Psoas muscle (tissue), 8 donors: ENCODE measurements at places on chromosomes 11 and 22. TPM values are rescaled to one million over a fixed set of nuclear protein-coding genes. Genes with fewer than 3 reads are reported as not detected.

- DNase-seq, result no peak
Measured at GRCh38 chr11:10324474-10324873, 19.6 kb downstream of the ADM start.

DNA sequence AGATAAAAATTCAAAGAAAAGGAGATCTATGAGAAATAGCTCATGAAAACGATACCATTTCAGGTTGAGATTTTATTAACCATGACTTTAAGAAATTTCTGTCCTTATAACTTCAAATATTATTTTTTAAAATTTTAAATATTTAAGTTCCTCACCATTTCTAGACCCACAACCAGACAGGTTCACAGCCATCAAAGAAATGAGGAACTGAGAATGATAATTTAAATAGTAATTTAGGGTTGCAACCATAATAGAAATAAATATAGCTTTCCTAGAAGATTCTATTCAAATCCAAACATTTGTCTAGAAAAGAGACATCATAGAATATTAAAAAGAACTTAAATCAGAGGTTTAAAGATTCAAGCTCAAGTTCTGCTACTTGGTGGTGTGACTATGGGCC is 5.9 kb upstream of the VWA5A start:
- DNase-seq, result no peak

GRCh38 chr22:49076300-49077035 is 751.2 kb downstream of the BRD1 start:
- no peak for DNase-seq

GRCh38 chr11:116219171-116219635 is 553.6 kb downstream of the BUD13 start:
- no peak for DNase-seq

GRCh38 chr22:44954149-44954548 is 55.7 kb downstream of the PHF21B start:
- no peak for DNase-seq

DNA sequence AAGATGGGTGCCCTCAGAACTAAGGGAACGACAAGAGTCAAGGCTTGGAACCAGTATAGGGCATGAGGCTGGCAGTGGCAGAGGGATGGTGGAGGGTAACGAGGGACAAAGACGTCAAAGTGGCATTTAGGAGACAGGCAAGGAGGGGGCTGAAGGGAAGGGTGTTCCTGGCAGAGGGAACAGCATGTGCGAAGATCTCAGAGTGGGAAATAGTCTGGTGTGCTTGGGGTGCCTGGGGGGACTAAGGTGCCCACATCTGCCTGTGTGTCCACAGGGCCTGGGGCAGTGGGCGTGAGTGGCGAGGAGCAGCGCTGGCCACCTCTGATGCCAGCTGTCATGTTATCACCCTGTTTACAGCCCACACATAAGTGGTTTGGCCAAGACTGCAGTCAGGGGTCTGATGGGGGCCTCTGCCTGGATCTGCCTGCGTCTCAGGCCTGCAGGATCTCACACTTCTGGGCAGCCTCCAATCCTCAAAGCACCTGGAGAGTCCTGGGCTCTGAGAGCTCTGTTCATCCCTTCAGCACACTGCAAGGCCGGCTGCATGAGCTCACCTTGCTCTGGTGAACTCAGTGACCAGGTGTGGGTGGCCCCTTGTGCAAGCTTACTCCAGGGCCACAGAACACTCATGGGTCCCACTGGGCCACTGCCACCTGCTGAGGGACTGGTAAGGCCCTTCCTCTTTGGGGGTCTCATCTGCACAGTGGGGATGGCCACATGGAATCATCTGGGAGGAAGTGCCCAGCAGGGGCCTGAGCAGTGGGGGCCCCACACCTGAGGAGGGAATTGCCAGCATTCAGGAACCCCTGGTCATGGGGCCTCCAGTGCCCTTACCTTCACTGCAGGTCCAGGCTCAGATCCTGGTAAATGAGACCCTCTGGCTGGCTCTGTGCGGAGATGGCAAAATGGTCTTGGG is 89.7 kb upstream of the SHISAL1 start:
- peak; percentile 18 for DNase-seq

DNA sequence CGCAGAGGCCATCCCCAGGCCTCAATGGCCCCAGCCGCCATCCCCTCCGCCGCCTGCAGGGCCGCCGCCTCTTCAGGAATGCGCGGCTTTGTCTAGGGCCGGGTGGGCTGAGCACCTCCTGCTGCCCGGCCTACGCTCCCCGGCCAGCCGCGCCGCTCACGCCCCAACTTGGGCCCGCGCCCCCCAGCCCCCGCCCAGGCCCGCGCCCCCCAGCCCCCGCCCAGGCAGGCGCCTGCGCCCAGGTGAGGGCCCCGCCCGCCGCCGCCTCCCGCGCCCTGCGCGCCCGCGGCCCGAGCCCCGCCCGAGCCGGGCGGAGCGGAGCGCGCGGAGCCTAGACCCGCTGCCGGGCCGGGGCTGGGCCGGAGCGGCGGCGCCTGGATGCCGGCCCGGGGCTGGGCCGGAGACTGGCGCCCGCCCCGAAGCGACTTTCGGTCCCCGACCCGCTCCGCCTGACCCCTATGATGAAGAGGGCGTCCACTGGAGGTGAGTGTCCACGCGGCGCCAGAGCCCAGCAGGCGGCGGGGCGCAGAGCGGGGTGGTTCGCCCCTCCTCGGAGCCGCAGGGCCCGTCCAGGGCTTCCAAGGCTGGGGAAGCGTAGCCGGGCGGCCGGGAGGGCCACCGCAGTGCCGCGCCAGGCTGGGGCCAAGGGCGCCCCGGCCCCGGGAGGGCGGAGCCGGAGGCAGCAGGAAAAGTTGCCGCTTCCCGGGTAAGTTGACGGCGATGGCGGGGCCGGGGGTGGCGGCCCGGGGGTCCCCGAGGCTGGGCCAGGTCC is 34.3 kb upstream of the PRODH start:
- DNase-seq, result peak; percentile 59

GRCh38 chr11:2393941-2394817 is 6.4 kb upstream of the TSSC4 start:
- no peak for DNase-seq

GRCh38 chr11:65864706-65865471 is 4.7 kb downstream of the MUS81 start:
- no peak for DNase-seq

POU2AF3 gene
- total RNA-seq, result 0.22 TPM

KCTD14 gene
- total RNA-seq, result 0.18 TPM

HDAC10 gene
- 13.5 TPM for total RNA-seq

GAB4 gene
- not detected for total RNA-seq

SCGB1D2 gene
- 0.67 TPM for total RNA-seq

LINC01488 gene
- not detected for total RNA-seq
